ENCODE measurements at places on chromosomes 13 and 19. TPM values are rescaled to one million over a fixed set of nuclear protein-coding genes. Genes with fewer than 3 reads are reported as not detected.
A peak's percentile ranks its signal among the peaks of the same experiment; 100 is the strongest.

GRCh38 chr19:40632311-40633036 is 31.3 kb downstream of the LTBP4 start:
- peaks cover 17% of the 10 kb centered on the region for H3K36me3 ChIP-seq
- H3K4me1 ChIP-seq = peaks cover 6% of the 10 kb centered on the region
- no peaks in the 10 kb centered on the region for H3K27me3 ChIP-seq
- no peak overlapping the region for H3K4me3 ChIP-seq

DNA sequence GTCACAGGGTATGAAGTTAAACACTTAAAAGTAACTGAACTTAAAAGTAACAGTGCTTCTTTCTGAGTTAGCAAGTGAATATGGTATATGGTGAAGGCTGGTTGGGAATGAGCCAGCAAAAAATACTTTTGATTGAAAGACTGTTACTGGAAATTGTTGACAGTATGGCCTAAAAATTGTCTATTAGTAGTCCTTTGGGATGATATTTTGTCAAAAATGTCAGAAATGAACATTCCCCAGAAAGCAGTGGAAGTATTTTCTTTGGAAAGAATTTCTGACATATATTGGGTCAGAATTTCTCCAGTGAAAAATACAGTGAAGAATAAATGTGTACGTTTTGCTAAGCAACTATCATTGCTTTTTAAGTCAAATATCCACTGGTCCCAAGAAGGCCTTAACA is 860.5 kb downstream of the PCDH9 start:
- no peaks in the 10 kb centered on the region for H3K4me1 ChIP-seq
- H3K27ac ChIP-seq = no peak overlapping the region
- no peak for DNase-seq

DNA sequence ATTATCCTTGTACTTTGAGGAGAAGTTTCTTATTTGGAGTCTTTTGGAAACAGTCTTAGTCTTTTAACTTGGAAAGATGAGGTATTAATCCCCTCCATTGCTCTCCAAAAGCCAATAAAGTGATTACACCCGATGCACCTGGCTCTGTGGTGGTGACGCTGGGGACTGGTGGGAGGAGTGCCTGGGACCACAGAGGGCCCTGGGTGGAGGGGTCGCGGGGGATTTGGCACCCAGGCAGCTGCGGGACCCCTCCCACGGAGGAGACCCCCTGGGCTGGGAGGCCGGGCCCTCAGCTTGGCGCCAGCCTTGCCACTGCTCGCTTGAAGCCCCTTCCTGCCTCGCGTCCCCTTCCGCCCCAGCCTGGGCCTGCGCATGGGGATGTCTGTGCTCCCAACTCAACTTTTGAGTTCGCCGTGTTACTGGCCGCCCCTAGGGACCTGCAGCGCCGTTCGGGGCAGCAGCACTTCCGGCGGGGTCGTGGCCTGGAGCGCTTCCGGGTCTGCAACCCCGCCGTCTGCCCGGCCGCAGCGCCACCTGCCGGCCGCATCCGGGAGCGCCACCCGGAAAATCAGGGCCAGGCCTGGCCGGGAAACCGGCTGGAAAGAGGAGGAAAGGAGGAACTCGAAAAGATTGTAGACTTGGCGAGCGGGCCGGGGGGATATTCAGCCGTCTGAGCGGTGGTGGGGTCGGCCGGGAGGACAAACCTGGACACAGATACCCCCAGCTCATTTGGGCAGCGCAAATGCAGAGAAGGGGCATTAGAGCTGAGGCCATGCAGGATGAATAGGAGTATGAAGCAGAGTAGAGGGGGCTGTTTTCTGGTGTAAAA is 8.4 kb downstream of the PEAK3 start:
- H3K4me3 ChIP-seq = peak overlapping the region; percentile 37
- no peak for DNase-seq
- peaks cover 59% of the 10 kb centered on the region for H3K4me1 ChIP-seq
- H3K36me3 ChIP-seq = peaks cover 22% of the 10 kb centered on the region
- peak overlapping the region; percentile 99 for H3K27ac ChIP-seq
- H3K27me3 ChIP-seq = no peaks in the 10 kb centered on the region

GRCh38 chr13:92315265-92315664 is 911.3 kb upstream of the GPC6 start:
- no peaks in the 10 kb centered on the region for H3K36me3 ChIP-seq
- no peak overlapping the region for H3K4me3 ChIP-seq
- H3K27ac ChIP-seq = no peak overlapping the region
- no peaks in the 10 kb centered on the region for H3K27me3 ChIP-seq
- H3K4me1 ChIP-seq = no peaks in the 10 kb centered on the region

- no peak overlapping the region for H3K4me3 ChIP-seq
- H3K27me3 ChIP-seq = no peaks in the 10 kb centered on the region
- no peak for DNase-seq
- no peaks in the 10 kb centered on the region for H3K4me1 ChIP-seq
Observed at GRCh38 chr13:95601216-95601615, 43.3 kb downstream of the DZIP1 start.

DNA sequence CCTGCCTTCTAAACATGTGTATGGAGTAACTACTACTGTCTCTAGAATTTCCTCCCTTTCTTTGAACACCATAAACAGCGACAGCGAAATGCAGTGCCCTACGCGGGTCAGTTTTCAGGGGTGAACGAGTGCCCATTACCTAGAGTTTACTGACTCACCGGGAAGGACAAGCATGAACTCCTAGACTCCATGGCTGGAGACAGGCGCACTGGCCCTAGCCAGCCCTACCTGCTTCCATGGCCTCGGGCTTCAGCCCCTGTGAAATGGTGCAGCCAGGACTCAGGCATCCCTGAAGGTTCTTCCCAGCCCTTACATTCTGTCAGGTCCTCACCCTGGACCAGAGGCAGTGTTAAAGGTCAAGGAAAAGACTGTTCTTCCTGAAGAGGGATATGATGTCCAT is 8.5 kb downstream of the RANBP3 start:
- peaks cover 82% of the 10 kb centered on the region for H3K4me1 ChIP-seq
- peak overlapping the region; percentile 90 for H3K27ac ChIP-seq
- no peak for DNase-seq
- H3K4me3 ChIP-seq = no peak overlapping the region
- H3K27me3 ChIP-seq = no peaks in the 10 kb centered on the region

- DNase-seq = no peak
- H3K27ac ChIP-seq = no peak overlapping the region
- no peaks in the 10 kb centered on the region for H3K4me1 ChIP-seq
- no peaks in the 10 kb centered on the region for H3K36me3 ChIP-seq
- no peaks in the 10 kb centered on the region for H3K27me3 ChIP-seq
Observed at GRCh38 chr19:35292421-35293362, 731 bp downstream of the MAG start.

DNA sequence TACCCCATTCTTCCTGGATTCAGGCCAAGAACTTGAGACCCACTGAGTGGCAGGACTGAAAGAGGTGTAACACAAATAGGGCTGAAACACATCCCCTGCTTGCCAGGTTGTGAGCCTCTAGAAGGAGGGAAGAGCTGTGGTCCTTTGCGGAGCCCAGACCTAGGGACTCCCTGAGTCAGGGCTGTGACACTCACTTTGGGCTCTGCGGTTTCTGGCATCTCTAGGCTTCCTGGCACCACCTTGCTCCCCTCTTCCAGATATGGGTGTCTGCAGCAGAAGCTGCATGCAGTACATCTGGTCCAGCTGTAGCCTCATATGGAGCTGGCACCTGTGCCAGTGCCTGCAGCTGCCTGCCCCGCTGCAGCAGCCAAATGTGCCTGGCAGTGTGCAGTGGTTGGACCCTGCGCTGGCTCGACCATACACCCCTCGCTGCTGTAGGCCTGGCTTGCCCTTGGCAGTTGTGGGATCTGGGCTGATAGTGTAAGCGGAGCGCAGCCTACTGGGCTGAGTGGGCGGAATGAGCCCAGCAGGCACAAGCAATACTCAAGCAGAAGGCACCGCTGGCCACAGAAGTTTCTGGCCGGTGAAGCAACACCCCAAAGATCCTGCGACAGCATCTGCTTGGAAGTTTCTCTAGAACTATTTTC is 290.4 kb downstream of the SLITRK6 start:
- no peak overlapping the region for H3K4me3 ChIP-seq
- no peak for DNase-seq
- no peaks in the 10 kb centered on the region for H3K36me3 ChIP-seq
- no peaks in the 10 kb centered on the region for H3K27me3 ChIP-seq
- H3K4me1 ChIP-seq = no peaks in the 10 kb centered on the region

- H3K27me3 ChIP-seq = no peaks in the 10 kb centered on the region
- peaks cover 16% of the 10 kb centered on the region for H3K4me1 ChIP-seq
- H3K36me3 ChIP-seq = peaks cover 75% of the 10 kb centered on the region
- DNase-seq = no peak
- H3K27ac ChIP-seq = no peak overlapping the region
Observed at GRCh38 chr13:113500530-113501265, 10.2 kb upstream of the DCUN1D2 start.

DNA sequence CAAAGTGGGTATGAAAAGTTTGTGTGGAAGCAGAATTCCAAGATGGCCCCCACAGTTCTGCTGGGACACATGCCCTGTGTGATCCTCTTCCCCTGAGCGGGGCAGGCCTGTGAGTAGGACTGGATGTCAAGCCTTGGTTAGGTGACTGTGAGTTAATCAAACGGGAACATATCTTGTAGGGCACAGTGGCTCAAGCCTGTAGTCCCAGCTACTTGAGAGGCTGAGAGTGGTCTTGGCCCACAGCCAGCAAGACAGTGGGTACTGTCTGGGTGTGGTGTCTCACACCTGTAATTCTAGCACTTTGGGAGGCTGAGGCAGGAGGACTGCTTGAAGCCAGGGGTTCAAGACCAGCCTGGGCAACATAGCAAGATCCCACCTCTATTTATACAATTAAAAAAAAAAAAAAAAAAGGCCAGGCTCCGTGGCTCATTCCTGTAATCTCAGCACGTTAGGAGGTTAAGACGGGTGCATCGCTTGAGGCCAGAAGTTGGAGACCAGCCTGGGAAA is 6.4 kb downstream of the ZNF653 start:
- H3K4me1 ChIP-seq = no peaks in the 10 kb centered on the region
- H3K36me3 ChIP-seq = no peaks in the 10 kb centered on the region
- no peaks in the 10 kb centered on the region for H3K27me3 ChIP-seq
- H3K27ac ChIP-seq = no peak overlapping the region

- H3K27me3 ChIP-seq = no peaks in the 10 kb centered on the region
- no peaks in the 10 kb centered on the region for H3K4me1 ChIP-seq
- no peak overlapping the region for H3K4me3 ChIP-seq
Observed at GRCh38 chr13:53159431-53159830, 130.8 kb downstream of the OLFM4 start.

- no peak overlapping the region for H3K27ac ChIP-seq
- DNase-seq = no peak
- H3K4me3 ChIP-seq = no peak overlapping the region
- no peaks in the 10 kb centered on the region for H3K36me3 ChIP-seq
- no peaks in the 10 kb centered on the region for H3K4me1 ChIP-seq
- H3K27me3 ChIP-seq = no peaks in the 10 kb centered on the region
Observed at GRCh38 chr13:72127031-72127430, 260.0 kb upstream of the DACH1 start.

DNA sequence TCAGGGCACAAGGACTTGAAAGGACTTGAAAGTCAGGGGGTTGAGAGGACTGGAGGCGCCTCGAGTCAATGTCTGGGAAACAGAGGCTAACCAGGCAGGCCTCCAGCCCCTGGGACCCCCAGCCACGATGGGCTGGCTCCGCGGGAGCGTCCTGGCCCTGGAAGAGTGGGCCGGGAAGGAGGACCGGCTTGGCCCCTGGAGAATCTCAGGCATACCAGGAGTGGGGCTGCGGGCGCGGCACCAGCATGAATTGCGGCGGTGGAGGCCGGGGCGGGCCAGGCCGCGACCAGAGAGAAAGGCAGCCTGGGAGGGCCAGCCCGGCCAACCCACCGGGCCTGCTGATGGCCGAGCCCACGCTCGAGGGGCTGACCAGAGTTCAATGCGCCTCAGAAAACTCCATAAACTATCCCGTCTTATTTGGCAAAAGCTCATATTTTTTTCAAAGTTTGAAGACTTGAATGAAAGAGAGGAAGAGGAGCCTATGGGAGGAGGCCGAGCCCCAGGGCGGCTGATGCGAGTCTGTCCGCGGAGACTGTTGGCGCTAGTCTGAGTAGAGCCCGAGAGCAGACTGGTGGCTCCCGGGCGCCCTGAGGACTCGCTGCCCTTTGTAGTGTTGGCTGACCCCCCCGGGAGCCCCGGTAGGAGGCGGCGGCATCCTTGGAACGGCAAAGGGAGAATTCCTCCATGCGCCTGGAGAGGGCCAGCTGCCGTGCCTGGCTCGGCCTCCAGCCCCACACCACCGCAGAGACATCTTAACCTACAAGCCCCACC is 68.0 kb downstream of the MLLT1 start:
- H3K4me3 ChIP-seq = no peak overlapping the region
- no peaks in the 10 kb centered on the region for H3K36me3 ChIP-seq
- no peaks in the 10 kb centered on the region for H3K4me1 ChIP-seq
- no peaks in the 10 kb centered on the region for H3K27me3 ChIP-seq
- H3K27ac ChIP-seq = no peak overlapping the region
- DNase-seq = no peak

GRCh38 chr19:7657131-7657751 is 11.6 kb upstream of the RETN start:
- no peak overlapping the region for H3K4me3 ChIP-seq
- DNase-seq = no peak
- no peaks in the 10 kb centered on the region for H3K27me3 ChIP-seq
- no peak overlapping the region for H3K27ac ChIP-seq
- no peaks in the 10 kb centered on the region for H3K36me3 ChIP-seq

GRCh38 chr13:70108356-70109105 is at the start of gene KLHL1:
KLHL1 (minus strand) TSS chr13:70108452; CDS start chr13:70107699, 753 bp downstream.
- H3K36me3 ChIP-seq = no peaks in the 10 kb centered on the region
- no peaks in the 10 kb centered on the region for H3K4me1 ChIP-seq
- no peak for DNase-seq
- no peak within 1 kb of the TSS for H3K4me3 ChIP-seq

GRCh38 chr19:44308011-44308410 is 3.2 kb upstream of the ZNF235 start:
- H3K27me3 ChIP-seq = no peaks in the 10 kb centered on the region
- H3K4me3 ChIP-seq = no peak overlapping the region
- DNase-seq = no peak
- H3K27ac ChIP-seq = no peak overlapping the region

GRCh38 chr13:40363653-40364052 is 302.8 kb downstream of the FOXO1 start:
- no peaks in the 10 kb centered on the region for H3K27me3 ChIP-seq
- no peak overlapping the region for H3K27ac ChIP-seq
- no peaks in the 10 kb centered on the region for H3K36me3 ChIP-seq
- H3K4me3 ChIP-seq = no peak overlapping the region

The NKPD1 gene
- total RNA-seq = 14.0 TPM

The ZNF45 gene
- total RNA-seq = 8.8 TPM

The TUBA3C gene
- total RNA-seq = not detected

The ZNF729 gene
- total RNA-seq = not detected

The BCAM gene
- 57.2 TPM for total RNA-seq

The IRGC gene
- not detected for total RNA-seq

The INSL3 gene
- total RNA-seq = not detected

The ABCC4 gene
- 13.3 TPM for total RNA-seq

The ANGPTL8 gene
- total RNA-seq = not detected
